ENCODE measurements at places on chromosomes 3 and 15.

DNA sequence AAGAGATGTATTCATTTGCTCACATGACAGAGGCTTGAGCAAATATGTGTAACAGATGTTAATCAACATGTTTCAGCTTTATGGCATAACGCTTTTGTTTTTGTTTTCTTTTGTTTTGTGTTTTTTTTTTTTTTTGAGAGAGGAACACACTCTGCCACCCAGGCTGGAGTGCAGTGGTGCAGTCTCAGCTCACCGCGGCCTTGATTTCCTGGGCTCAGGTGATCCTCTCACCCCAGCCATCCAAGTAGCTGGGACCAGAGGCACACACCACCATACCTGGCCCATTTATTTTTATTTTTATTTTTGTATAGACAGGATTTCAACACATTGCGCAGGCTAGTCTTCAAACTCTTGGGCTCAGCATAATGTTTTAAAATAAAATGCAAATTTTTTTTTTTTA lies 1504.4 kb upstream of the CADM2 start:
- H3K27ac ChIP-seq, result no peak overlapping the region
- DNase-seq, result no peak
- no peaks in the 10 kb centered on the region for H3K4me1 ChIP-seq
- no peaks in the 10 kb centered on the region for H3K36me3 ChIP-seq

DNA sequence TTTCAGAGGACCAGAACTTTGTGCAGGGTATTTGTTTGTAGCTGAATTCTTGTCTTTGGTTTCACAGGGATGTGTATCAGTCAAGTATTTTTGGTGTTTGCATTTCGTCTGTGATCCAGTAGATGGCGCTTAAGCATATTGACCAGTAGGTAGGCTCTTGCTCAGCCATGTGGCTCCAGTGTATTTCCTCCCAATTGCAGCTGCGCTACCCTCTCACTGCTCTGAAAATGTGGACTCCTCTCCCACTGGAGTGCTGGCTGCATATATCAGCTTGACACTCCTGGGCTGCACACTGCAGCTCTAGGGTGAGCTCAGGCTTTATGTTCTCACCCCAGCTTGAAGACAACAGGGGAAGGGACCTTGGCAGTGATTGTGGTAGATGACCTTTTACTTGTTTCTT lies 1264.3 kb upstream of the ALCAM start:
- no peaks in the 10 kb centered on the region for H3K27me3 ChIP-seq
- H3K4me3 ChIP-seq, result no peak overlapping the region
- DNase-seq, result no peak
- no peaks in the 10 kb centered on the region for H3K36me3 ChIP-seq
- no peak overlapping the region for H3K27ac ChIP-seq
- no peaks in the 10 kb centered on the region for H3K4me1 ChIP-seq

- H3K4me3 ChIP-seq, result no peak overlapping the region
- H3K27ac ChIP-seq, result peak overlapping the region; percentile 47
- DNase-seq, result no peak
- H3K27me3 ChIP-seq, result no peaks in the 10 kb centered on the region
- no peaks in the 10 kb centered on the region for H3K36me3 ChIP-seq
Measured at GRCh38 chr3:138468886-138469285, 34.5 kb downstream of the ESYT3 start.

GRCh38 chr3:102304550-102304949 lies 130.3 kb upstream of the ZPLD1 start:
- no peaks in the 10 kb centered on the region for H3K4me1 ChIP-seq
- no peak overlapping the region for H3K27ac ChIP-seq
- no peaks in the 10 kb centered on the region for H3K27me3 ChIP-seq
- no peaks in the 10 kb centered on the region for H3K36me3 ChIP-seq

DNA sequence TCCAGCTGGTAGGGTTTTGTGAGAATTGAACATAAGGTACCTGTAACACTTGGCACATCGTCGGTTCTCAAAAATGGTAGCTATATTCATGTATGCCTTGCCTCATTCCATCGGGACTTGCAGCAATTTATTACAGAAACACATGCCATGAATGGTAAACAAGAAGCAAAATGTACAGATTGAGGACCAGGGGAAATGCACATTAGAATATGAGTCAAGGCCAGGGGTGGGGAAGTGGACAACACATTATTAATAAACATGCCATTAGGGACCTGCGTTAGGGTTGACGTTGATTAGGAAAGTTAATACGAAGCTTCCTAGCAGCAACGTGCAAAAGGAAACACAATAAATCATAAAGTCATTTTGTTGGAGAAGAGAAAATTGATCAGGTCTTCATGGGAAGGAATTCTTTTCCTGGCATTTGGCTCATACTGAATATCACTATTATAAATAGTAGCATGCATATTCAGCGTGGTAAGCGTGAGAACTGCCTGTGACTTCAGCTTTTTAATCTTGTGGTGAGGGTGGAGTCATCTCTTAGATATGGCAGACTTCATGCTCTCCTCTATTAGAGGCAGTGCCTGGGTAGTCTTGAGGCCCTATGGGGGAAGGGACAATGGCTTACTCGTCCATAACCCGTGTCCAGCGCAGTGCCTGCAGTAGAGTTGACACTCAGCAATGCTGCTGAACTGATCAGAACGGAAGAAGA lies 184.9 kb downstream of the SV2B start:
- H3K36me3 ChIP-seq, result no peaks in the 10 kb centered on the region
- H3K27me3 ChIP-seq, result no peaks in the 10 kb centered on the region
- H3K27ac ChIP-seq, result no peak overlapping the region

Measured in uterus (tissue), 4 donors.